ENCODE measurements at places on chromosomes 3 and 15.

- no peaks in the 10 kb centered on the region for H3K36me3 ChIP-seq
- H3K4me1 ChIP-seq, result no peaks in the 10 kb centered on the region
- H3K27me3 ChIP-seq, result no peaks in the 10 kb centered on the region
- H3K27ac ChIP-seq, result no peak overlapping the region
- no peak for DNase-seq
- H3K4me3 ChIP-seq, result no peak overlapping the region
Measured at GRCh38 chr3:61725851-61726333, 164.5 kb downstream of the PTPRG start.

GRCh38 chr3:107578091-107578490 lies 55.3 kb downstream of the BBX start:
- no peaks in the 10 kb centered on the region for H3K36me3 ChIP-seq
- H3K27ac ChIP-seq, result no peak overlapping the region
- peaks cover 26% of the 10 kb centered on the region for H3K4me1 ChIP-seq
- DNase-seq, result no peak
- no peak overlapping the region for H3K4me3 ChIP-seq

GRCh38 chr3:67460841-67461510 lies 193.4 kb downstream of the SUCLG2 start:
- peaks cover 27% of the 10 kb centered on the region for H3K4me1 ChIP-seq
- DNase-seq, result no peak
- no peaks in the 10 kb centered on the region for H3K27me3 ChIP-seq
- H3K4me3 ChIP-seq, result no peak overlapping the region
- no peak overlapping the region for H3K27ac ChIP-seq

- H3K27me3 ChIP-seq, result no peaks in the 10 kb centered on the region
- no peak overlapping the region for H3K4me3 ChIP-seq
- DNase-seq, result no peak
- peaks cover 7% of the 10 kb centered on the region for H3K4me1 ChIP-seq
Measured at GRCh38 chr3:67706934-67707333, 52.5 kb upstream of the SUCLG2 start.

- no peak for DNase-seq
- H3K4me1 ChIP-seq, result no peaks in the 10 kb centered on the region
- no peak overlapping the region for H3K27ac ChIP-seq
- H3K36me3 ChIP-seq, result peaks cover 11% of the 10 kb centered on the region
Measured at GRCh38 chr15:68199340-68199739, 5.8 kb downstream of the CALML4 start.

DNA sequence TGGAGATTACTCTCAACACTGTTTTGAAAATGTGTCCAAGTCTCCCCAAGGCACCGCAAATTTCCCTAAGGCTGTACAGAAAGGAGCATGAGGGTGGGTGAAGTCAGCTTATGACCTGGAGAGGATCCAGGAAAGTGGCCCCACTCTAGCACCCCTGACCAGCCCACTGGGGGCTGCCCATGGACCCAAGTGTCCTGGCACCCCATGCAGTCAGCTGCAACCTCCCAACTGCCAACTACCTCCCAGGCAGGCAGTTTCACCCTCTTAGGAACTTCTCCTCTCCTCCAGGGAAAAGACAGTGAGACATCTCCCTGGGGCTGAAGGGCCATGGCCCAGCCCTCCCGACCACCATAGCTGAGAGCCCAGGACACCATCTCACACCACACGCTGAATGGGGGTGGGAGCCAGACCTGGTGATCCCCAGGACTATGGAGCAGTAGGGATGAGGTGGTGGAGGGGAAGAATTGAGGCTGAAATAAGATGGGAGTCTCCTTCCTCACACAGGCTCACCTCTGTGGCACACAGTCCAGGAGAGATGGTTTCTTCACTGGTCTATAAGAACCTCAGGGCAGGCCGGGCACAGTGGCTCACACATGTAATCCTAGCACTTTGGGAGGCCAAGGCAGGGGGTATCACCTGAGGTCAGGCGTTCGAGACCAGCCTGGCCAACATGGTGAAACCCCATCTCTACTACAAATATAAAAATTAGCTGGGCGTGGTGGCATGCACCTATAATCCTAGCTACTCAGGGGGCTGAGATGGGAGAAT lies 104.4 kb downstream of the DAPK2 start:
- no peak overlapping the region for H3K4me3 ChIP-seq
- H3K27ac ChIP-seq, result peak overlapping the region; percentile 95
- H3K36me3 ChIP-seq, result peaks cover 7% of the 10 kb centered on the region
- no peak for DNase-seq
- H3K4me1 ChIP-seq, result peaks cover 63% of the 10 kb centered on the region

DNA sequence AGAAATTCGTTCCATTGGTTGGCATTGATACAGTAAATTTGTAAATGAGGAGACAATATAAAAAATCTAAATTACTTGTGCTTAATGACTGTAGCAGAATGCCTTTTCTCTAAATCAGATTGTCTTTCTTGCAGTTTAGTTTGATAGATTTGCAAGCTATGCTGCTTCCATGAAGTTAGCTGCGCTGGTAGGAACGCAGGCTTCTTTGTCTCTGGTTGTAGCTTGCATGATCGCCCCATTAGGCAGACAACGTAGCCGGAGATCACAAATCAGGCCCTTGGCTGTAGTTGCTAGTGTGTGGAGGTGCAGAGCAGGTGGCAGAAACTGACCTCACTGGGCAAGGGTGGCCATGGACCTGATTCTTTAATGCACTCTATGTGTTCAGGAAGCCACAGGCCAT lies 6.1 kb downstream of the ZIC1 start:
- H3K27me3 ChIP-seq, result peaks cover 95% of the 10 kb centered on the region
- H3K4me1 ChIP-seq, result peaks cover 8% of the 10 kb centered on the region
- H3K27ac ChIP-seq, result no peak overlapping the region
- peaks cover 10% of the 10 kb centered on the region for H3K36me3 ChIP-seq
- DNase-seq, result no peak

DNA sequence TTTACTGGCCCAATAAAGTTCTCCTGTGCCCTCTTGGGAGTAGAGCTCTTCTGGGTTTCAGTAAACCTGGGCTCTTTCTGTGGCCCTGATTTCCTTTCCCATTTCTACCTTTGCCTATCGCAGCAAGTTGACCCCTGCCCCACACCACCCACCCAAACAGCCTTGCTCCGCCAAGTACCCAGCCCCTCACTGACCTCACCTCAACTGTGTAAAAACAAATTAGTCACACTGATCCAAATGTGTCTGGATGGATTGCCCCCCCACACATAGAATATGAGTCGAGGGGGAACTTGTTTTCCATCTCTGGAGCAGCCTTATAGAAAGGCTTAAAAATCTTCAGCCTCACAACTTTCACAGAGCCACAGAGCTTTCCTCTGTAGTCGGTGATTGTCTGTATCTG lies 28.6 kb upstream of the VEPH1 start:
- peaks cover 3% of the 10 kb centered on the region for H3K27me3 ChIP-seq
- H3K4me3 ChIP-seq, result no peak overlapping the region
- H3K36me3 ChIP-seq, result no peaks in the 10 kb centered on the region
- no peak overlapping the region for H3K27ac ChIP-seq
- no peak for DNase-seq

DNA sequence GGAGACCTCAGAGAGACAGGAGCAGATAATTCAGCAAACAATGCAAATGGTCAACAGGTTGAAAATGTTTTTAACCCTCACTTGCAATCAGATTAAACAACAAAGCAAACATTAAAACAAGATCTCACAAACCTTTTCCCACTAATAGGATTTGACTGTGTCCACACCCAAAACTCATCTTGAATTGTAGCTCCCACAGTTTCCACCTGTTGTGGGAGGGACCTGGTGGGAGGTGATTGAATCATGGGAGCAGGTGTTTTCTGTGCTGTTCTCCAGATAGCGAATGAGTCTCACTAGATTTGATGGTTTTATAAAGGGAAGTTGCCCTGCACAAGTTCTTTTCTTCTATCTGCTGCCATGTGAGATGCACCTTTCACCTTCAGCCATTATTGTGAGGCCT lies 1.3 kb upstream of the LYSMD4 start:
- DNase-seq, result no peak
- H3K36me3 ChIP-seq, result peaks cover 3% of the 10 kb centered on the region
- peak overlapping the region; percentile 41 for H3K4me3 ChIP-seq
- H3K27me3 ChIP-seq, result no peaks in the 10 kb centered on the region
- H3K27ac ChIP-seq, result no peak overlapping the region

GRCh38 chr3:15330031-15330596 lies 2.3 kb downstream of the SH3BP5 start:
- H3K4me3 ChIP-seq, result peak overlapping the region; percentile 94
- H3K36me3 ChIP-seq, result peaks cover 31% of the 10 kb centered on the region
- H3K27me3 ChIP-seq, result no peaks in the 10 kb centered on the region
- no peak overlapping the region for H3K27ac ChIP-seq
- no peak for DNase-seq

- H3K36me3 ChIP-seq, result no peaks in the 10 kb centered on the region
- H3K4me3 ChIP-seq, result no peak overlapping the region
- peaks cover 8% of the 10 kb centered on the region for H3K27me3 ChIP-seq
- no peak overlapping the region for H3K27ac ChIP-seq
- no peaks in the 10 kb centered on the region for H3K4me1 ChIP-seq
Measured at GRCh38 chr15:42137461-42138261, 18.8 kb downstream of the PLA2G4F start.

DNA sequence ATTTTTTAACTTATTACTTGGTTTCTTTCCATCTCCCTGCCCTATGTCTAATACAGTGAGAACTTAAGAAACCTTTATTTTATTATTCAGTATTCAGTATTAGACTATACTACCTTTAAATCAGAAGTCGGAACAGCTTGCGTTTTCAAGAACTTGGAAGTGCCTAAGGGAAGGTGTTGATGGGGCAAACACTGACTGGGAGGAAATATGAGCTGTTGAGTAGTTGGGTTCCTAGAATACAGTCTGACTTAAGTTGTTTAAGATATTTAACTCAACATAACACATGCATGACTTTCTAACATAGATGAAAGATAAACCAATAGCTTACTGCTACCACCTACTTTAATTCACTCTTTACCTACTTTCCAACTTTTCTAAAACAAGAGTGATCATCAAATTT lies 1048.1 kb downstream of the ROBO2 start:
- H3K27me3 ChIP-seq, result no peaks in the 10 kb centered on the region
- no peaks in the 10 kb centered on the region for H3K4me1 ChIP-seq
- no peaks in the 10 kb centered on the region for H3K36me3 ChIP-seq

- DNase-seq, result no peak
- no peak overlapping the region for H3K4me3 ChIP-seq
- no peak overlapping the region for H3K27ac ChIP-seq
- H3K27me3 ChIP-seq, result peaks cover 15% of the 10 kb centered on the region
Measured at GRCh38 chr15:29612096-29612495, 210.2 kb downstream of the TJP1 start.

GRCh38 chr3:196063456-196063855 lies 18.4 kb downstream of the TFRC start:
- H3K4me3 ChIP-seq, result no peak overlapping the region
- no peak for DNase-seq
- no peaks in the 10 kb centered on the region for H3K27me3 ChIP-seq
- H3K36me3 ChIP-seq, result peaks cover 95% of the 10 kb centered on the region
- no peak overlapping the region for H3K27ac ChIP-seq

DNA sequence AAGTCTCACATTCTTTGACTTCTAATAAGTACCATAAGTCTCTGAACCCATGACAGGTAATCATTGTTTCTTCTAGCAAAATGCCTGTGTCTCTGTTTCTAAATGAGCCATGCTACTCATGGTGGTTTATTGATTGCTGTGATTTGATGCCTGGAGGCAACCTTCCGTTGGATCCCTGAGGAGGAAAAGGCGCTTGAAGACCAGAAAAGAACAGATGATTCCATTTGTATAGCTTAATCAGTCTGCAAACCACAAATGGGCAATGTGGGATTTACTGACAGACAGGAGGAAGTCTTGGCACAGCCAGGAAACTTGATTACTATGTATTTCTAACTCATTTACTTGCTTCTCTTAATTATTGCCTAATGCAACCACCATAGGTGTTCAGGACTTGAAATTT lies 103.1 kb upstream of the MRPL3 start:
- no peaks in the 10 kb centered on the region for H3K36me3 ChIP-seq
- no peaks in the 10 kb centered on the region for H3K4me1 ChIP-seq
- peaks cover 18% of the 10 kb centered on the region for H3K27me3 ChIP-seq
- no peak overlapping the region for H3K27ac ChIP-seq
- no peak overlapping the region for H3K4me3 ChIP-seq

GRCh38 chr3:114597012-114597411 lies 303.2 kb downstream of the TIGIT start:
- no peaks in the 10 kb centered on the region for H3K4me1 ChIP-seq
- no peak overlapping the region for H3K4me3 ChIP-seq
- no peak overlapping the region for H3K27ac ChIP-seq
- H3K27me3 ChIP-seq, result no peaks in the 10 kb centered on the region

GRCh38 chr3:149494022-149494758 lies 19.7 kb downstream of the TM4SF4 start:
- H3K4me1 ChIP-seq, result no peaks in the 10 kb centered on the region
- no peak overlapping the region for H3K27ac ChIP-seq

GRCh38 chr15:65650312-65651041 lies 28.7 kb downstream of the SLC24A1 start:
- H3K4me1 ChIP-seq, result peaks cover 14% of the 10 kb centered on the region
- peaks cover 27% of the 10 kb centered on the region for H3K36me3 ChIP-seq
- H3K27me3 ChIP-seq, result no peaks in the 10 kb centered on the region
- H3K4me3 ChIP-seq, result no peak overlapping the region

DNA sequence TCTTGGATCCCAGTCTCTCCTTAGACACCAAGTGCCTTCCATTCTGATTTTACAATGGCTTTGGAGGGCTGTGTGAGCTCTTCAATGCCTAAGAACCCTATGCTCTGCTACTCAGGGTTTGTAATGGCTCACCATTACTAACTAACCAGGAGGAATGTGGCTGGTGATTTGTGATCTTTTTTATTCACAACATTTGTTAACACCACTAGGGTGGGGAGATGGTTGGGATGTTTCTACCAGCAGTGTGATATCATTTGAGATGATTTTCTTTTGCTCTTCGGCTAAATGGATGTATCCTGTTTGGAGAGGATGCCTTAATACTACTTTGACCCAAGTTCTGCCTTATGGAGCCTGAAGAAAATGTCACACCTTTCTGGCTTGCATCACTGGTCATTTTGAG lies 226.9 kb downstream of the MFSD1 start:
- H3K27me3 ChIP-seq, result no peaks in the 10 kb centered on the region
- no peaks in the 10 kb centered on the region for H3K4me1 ChIP-seq
- no peak overlapping the region for H3K4me3 ChIP-seq
- no peak for DNase-seq
- no peaks in the 10 kb centered on the region for H3K36me3 ChIP-seq
- no peak overlapping the region for H3K27ac ChIP-seq

Measured in central memory CD8-positive, alpha-beta T cell (primary cell).